Activated gamma-delta T cell treated with Interleukin-2 at 50 U/mL for 16 hours (primary cell): ENCODE measurements at places on chromosomes 16 and 17.

GRCh38 chr16:79012671-79013434 lies 587.7 kb downstream of the MAF start:
- DNase-seq: no peak

DNA sequence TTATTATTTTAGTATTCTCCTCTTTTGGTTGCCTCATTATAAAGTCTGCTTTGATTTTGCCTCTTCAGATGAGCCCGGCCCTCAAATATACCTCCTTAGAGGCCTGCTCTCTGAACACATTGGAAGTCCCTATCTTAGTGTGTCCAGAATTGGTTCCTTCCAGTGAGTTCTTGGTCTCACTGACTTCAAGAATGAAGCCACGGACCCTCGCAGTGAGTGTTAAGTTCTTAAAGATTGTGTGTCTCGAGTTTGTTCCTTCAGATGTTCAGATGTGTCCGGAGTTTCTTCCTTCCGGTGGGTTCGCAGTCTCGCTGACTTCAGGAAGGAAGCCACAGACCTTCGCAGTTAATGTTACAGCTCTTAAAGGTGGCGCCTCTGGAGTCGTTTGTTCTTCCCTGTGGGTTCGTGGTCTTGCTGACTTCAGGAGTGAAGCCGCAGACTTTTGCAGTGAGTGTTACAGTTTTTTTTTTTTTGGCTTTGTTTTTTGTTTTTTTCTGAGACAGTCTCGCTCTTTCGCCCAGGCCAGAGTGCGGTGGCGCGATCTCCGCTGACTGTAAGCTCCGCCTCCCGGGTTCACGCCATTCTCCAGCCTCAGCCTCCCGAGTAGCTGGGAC lies 45.8 kb upstream of the NOS2 start:
- DNase-seq: peak; percentile 41

- DNase-seq: no peak
These were observed 1.5 kb upstream of the FTSJ3 start for GRCh38 chr17:63828936-63829335.

DNA sequence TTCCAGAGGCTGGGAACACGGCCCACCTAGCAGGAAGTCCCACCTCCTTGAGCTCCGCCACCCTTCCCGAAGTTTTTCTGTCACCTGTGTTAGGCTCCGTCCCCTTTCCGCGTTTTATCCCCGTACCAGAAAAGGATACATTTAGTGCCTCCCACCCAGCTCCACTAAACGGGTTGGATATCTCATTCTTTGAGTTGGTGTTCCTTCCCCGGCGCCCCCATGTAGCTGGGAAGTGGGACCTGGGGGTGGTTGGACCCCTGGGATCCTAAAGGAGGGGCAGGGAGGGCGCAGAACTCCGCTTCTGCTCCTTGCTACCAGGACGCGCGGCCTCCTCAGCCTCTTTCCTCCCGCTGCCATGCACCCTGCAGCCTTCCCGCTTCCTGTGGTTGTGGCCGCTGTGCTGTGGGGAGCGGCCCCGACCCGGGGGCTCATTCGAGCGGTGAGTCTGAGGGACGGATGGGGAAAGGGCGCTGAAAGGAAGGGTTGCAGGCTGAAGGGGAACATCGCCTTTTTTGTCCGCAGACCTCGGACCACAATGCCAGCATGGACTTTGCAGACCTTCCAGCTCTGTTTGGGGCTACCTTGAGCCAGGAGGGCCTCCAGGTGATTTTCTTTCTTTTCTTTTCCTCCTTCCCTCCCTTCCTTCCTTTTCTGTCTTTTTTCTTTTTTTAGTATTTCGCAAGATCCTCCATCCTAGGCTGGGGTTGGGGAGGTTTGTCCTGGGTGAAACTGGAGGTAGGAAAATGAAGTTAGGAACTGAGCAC lies 669 bp downstream of the RNF167 start:
- peak; percentile 51 for DNase-seq

- DNase-seq: no peak
These were observed 74.4 kb upstream of the SMIM36 start for GRCh38 chr17:55585629-55586028.

DNA sequence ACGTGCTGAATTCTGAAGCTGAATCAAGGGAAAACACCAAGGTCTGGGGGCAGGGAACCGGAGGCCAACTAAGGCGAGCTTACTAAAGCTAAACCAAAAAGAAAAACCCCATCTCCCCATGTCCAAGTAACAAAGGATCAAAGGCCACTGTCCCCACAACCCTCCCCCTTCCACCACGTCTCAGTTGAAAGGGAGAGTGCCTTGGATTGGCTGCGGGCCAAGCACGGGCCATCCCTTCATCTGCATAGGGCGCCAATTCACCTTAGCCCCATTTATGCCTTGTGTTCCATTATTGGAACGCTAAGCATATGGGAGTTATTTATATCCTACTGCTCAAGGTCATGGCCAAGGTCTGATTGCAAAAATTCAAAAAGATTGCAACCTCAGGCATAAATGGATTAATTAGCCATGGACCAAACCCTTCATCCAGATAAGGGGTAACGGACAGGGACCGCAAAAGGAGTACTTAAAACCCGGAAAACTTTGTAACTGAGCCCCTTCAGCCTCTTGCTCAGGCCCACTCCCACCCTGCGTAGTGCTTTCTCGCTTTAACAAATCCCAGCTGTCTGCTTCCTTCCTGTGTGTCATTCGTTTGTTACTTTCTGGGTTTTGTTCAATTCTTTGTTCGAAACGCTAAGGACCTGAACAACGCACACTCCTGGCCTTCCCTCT lies 740 bp upstream of the ATP6V0D1 start:
- peak; percentile 31 for DNase-seq

- DNase-seq: no peak
These were observed 5.9 kb upstream of the DNAH17 start for GRCh38 chr17:78583091-78583490.

GRCh38 chr16:87012954-87013938 lies 303.9 kb downstream of the C16orf95 start:
- no peak for DNase-seq

- DNase-seq: no peak
These were observed 28.4 kb upstream of the GLG1 start for GRCh38 chr16:74635303-74635702.

GRCh38 chr17:14325618-14326167 lies 24.8 kb downstream of the HS3ST3B1 start:
- DNase-seq: no peak

- no peak for DNase-seq
These were observed 17.2 kb downstream of the ABCA8 start for GRCh38 chr17:68937890-68938514.

- no peak for DNase-seq
These were observed 95.3 kb downstream of the SOCS1 start for GRCh38 chr16:11160676-11161115.

- no peak for DNase-seq
These were observed 22.0 kb upstream of the CPNE2 start for GRCh38 chr16:57070424-57070823.

DNA sequence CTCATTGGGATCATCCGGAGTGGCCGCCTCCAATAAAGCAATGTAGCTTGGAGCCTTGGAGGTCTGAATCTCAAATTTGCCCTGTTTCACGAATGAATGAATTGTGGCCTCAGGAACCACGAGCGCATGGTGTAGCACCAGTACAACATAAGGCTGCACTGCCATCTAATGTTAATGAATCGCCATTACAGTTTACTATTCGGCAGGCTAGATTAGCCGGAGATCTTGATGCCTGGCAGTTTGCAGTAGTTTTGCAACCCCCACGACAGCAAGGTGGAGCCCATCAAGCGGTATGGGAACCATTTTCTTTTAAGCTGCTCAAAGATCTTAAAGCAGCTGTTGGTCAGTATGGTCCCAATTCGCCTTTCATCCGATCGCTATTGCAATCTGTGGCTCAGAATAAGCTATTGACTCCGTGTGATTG lies 18.8 kb downstream of the ALOX15B start:
- DNase-seq: peak; percentile 38

- DNase-seq: no peak
These were observed 128.3 kb downstream of the CCDC144A start for GRCh38 chr17:16818340-16818739.

- no peak for DNase-seq
These were observed 20.4 kb downstream of the NFATC3 start for GRCh38 chr16:68105611-68106010.

DNA sequence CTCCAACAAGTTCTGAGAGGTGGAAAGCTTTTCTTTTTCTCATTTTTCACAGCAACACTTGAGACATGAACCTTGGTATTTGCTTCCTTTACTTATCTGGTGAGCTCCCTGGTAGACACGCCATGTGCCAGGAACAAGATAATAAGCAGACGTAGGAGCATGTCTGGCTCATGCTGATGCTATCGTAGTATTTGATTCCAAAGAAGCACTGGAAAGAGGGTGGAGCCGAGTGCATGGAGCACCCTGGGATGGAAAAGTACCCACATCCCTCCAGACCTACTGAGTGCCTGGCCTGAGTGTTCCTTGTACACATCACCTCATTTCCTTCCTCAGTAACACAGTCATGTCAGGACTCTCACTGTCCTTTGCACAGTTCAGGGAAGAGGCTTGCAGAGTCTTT lies 231.0 kb downstream of the CBLN1 start:
- DNase-seq: no peak

- no peak for DNase-seq
These were observed 15.9 kb downstream of the HAPSTR1 start for GRCh38 chr16:9107025-9107970.

- no peak for DNase-seq
These were observed at the start of gene KRT12 for GRCh38 chr17:40866838-40867237. TSS of gene KRT12 (minus strand) at chr17:40867223. CDS start at chr17:40867186, 37 bp downstream.

- peak; percentile 72 for DNase-seq
These were observed 36.2 kb downstream of the RGS9 start for GRCh38 chr17:65173284-65173793.

DNA sequence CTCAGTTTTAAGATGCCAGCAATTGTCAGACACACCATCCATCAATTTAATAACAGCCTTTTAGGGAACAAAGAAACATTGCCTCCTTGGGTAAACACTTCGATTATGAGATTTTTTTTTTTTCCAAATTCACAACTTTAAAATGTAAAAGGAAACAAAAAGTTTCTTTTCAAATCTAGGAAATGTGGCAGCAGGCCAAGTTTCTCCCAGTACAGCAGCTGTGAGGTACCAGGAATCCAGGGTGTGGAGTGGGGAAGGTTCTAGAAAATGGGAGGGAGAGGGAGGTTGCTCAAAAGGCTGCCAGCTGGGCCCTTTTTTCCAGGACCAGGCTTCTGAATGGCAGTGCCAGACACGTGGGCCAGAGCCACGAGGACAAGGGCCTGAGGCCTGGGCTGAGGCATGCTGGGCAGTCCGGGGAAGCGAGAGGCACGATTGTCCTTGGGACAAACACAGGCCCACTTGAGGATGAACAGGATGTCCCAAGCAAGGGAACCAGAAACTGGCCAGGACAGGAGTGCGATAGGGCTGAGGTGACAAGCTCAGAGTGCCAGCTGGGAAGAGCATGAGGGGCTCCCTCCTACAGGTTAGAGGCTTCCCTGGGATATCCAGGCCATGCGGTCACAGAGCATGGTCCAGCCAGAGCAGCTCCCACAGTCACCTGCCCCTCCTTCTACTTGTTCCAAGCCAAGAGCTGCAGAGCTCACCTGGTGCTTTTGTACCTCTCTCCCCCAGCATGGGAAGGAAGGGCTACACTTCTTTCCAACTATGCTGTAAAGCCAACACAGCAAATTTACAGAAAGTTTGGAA lies 215.1 kb downstream of the KATNIP start:
- DNase-seq: no peak

DNA sequence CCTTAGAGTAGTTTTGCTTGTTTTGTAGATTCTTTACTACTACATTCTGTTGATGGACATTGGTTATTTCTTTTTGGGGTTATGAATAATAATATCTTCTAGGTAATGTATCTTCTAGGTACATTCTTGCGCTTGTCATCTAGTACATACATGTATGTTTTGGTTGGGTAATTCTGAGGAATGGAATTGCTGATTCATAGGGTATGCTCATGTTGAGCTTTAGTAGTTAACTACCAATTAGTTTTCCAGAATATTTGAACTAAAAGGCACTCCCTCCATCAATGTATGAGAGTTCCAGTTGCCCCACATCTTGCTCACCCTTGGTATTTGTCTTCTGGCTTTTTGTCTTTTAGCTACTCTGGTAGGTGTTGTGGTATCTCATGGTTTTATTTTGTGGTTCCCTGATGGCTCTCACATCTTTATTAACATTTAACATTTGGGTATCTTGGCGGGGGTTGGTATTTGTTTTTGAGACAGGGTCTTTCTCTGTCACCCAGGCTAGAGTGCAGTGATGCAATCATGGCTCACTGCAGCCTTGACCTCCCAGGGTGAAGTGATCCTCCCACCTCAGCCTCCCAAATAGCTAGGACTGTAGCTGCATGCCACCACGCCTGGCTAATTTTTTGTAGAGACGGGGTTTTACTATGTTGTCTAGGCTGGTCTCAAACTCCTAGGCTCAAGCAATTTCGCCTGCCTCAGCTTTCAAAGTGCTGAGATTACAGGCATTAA lies 47.1 kb downstream of the SLC6A4 start:
- DNase-seq: no peak

DNA sequence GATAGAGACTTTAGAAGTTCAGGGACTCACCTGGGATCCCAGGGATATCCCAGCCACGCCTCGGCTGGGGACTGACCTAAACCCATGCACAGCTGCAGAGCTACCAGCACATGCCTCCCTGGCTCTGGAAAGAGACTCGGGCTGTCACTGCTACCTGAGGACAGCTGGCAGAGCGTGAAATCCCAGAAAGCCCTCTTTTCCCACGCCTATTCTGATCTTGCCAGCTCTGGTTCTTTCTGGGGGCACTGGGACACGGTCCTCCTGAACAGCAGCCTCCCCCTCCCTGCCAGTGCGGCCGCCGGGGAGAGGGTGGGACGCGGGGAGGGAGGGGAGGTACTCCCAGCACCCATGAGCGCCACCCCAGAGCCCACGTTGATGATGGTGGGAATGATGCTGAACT lies 10.8 kb downstream of the P2RX5 start:
- DNase-seq: no peak

GRCh38 chr16:67672306-67672705 lies 5.7 kb downstream of the C16orf86 start:
- no peak for DNase-seq

DNA sequence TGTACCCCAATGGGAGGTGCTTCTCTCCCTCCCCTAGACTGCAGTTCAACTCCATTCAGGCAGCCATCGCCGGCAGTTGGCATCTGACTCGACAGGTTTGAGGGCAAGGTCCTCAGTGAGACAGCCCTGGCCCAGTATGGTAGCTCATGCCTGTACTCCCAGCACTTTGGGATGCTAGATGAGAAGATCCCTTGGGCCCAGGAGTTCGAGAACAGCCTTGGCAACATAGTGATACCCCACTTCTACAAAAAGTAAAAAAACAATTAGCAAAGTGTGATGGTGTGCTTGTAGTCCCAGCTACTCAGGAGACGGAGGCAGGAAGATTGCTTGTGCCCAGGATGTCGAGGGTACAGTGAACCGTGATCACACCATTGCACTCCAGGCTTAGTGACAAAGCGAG lies 12.1 kb downstream of the VPS35L start:
- DNase-seq: no peak
